ENCODE measurements at places on chromosomes 4 and X. TPM values are rescaled to one million over a fixed set of nuclear protein-coding genes. Genes with fewer than 3 reads are reported as not detected.
A peak's percentile ranks its signal among the peaks of the same experiment; 100 is the strongest.

Gene KCND1
- 0.87 TPM for total RNA-seq

Gene LANCL3
- total RNA-seq: 4.3 TPM

Gene CD38
- total RNA-seq: 6.2 TPM

Gene ACE2
- 23.2 TPM for total RNA-seq

- DNase-seq: no peak
These were observed 426.8 kb upstream of the CNKSR2 start for GRCh38 chrX:20947411-20947912.

DNA sequence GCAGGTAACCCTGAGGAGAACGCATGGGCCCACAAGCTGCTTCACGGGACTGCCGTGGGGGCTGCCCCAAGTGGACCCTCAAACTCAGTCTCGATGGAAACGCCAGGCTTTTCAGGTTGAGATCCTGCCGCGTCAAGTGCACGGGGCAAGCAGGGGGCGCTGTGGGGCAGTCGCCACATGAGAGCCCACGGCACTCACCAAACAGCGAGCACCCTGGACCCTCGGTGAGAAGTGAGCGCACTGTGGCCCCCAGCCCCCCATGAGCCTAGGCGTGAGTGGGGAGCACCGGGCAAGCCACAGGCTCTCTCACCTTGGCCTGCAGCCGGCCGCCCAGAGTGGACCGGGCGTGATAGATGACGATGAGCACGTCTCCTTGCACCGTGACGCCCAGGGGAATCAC, 50.9 kb upstream of the CPLX1 start:
- DNase-seq: no peak

- DNase-seq: no peak
These were observed 2.2 kb downstream of the UGT2B7 start for GRCh38 chr4:69098470-69098869.

- peak; percentile 10 for DNase-seq
These were observed 38.7 kb downstream of the ARHGEF9 start for GRCh38 chrX:63746278-63746677.

DNA sequence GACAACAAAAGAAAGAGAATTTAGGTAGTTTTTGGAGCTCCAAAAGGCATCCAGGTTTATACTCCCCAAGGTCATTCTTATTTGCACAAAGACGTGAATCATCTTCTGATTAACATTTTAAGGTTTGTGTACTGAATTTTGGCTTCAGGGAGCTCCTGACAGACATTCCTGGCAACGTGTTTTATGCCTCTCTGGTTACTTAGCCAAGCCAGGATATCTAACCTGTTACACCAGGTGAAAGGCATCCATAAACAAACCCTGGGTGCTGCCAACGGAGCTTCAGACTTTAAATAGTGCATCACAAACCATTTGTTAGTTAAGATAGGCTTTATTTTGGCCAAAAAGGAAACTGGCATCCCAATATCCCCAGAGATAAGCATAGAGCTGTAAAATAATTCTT, 997.3 kb downstream of the ARAP2 start:
- no peak for DNase-seq

Measured in mucosa of descending colon (tissue), 3 donors.